EH (cell line): ENCODE measurements at places on chromosomes 5 and 9.
A peak's percentile ranks its signal among the peaks of the same experiment; 100 is the strongest.

GRCh38 chr9:110626101-110626829, 42.3 kb upstream of the MUSK start:
- peak; percentile 93 for DNase-seq

GRCh38 chr5:59583151-59583809, 310.2 kb downstream of the PDE4D start:
- no peak for DNase-seq

DNA sequence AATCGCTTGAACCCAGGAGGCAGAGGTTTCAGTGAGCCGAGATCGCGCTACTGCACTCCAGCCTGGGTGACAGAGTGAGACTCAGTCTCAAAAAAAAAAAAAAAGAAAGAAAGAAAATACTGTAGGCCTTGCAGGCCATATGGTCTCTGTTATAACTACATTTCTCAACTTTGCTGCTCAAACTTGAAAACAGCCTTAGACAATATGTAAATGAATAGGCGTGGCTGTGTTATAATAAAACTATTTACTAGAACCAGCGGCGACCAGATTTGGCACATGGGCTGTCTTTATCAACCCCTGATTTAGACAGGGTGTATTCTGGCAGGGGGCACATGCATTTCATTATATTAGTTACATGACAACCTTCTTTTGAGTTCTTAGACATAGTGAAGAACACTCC, 130.0 kb downstream of the C9orf152 start:
- DNase-seq = no peak

DNA sequence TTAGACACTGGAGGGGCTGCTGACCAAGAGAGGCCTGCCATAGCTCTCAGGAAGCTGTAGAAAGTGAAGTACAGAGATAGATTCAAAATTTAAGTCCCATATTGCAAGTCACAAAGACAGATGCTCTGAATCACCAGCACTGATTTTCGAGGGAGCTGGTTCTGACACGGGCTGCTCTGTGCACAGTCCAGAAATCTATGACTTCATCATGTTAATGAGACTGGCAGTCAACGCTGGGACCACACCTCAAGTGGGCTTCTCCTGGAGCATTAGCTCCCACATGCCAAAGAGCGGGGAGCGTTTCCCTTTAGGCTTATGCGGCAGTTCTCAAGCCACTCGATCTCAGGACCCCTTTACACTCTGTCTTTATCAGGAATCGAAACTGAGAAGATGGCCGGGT, 34.2 kb upstream of the FAT2 start:
- DNase-seq = no peak

DNA sequence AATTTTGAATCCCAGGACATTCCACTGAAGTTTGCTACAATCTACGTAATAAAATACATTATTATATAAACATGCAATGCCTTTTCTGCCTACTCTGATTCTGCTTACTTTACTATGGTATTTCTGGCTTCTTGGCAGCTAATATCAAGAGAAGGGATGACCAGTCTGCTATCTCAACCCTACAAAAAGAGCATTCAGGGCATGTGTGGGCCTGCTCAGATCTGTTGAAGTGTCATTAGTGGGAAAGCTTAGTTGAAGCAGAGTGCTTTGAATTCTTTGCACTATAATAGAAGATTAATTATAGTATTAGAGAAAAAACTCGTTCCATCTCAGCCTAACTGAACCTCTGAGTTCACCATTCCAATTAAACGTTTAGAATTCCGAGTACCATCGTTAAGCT, 339.5 kb upstream of the ISL1 start:
- no peak for DNase-seq

DNA sequence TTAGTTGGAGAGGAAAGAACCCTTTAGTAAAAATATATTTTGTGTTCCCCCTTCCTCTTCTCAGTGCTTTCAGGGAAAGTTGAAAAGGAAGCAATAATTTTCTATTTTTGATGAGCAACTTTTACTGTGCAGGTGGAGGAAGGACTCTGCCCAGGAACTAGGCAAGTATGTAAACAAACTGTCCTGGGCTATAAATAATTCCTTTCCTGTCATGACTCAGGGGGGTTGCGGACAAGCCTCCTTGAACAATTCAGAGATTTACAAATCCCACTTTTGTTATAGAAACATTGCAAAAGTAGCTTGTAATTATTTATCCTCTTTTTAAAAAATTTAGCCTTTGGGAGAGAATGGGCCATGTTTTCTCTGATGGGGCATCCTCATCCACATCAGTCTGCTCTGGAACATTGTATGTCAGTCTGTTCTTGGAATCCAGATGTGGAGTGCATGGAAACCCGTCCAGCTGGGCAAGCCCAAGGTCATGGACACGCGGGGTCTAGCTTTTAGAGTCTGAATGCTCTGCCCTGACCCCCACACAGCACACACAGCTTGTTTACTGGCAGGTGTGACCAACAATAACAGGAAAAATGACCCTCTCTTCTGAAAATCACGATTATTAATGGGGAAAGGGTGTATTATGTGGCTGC, 127.6 kb downstream of the GADD45G start:
- DNase-seq = no peak

DNA sequence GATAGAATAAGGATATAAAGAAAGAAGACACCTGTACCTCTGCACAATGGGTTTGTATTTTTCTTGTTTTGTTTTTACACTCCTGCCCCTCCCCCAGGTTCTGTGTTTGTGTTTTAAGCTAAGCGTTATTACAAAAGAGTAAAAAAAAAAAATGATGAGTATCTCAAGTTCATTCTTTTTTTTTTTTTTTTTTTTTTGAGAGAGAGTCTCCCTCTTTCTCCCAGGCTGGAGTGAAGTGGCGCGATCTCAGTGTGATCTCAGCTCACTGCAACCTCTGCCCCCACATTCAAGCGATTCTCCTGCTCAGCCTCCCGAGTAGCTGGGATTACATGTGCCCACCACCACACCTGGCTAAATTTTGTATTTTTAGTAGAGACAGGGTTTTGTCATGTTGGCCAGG, 29.4 kb upstream of the RAI14 start:
- no peak for DNase-seq

DNA sequence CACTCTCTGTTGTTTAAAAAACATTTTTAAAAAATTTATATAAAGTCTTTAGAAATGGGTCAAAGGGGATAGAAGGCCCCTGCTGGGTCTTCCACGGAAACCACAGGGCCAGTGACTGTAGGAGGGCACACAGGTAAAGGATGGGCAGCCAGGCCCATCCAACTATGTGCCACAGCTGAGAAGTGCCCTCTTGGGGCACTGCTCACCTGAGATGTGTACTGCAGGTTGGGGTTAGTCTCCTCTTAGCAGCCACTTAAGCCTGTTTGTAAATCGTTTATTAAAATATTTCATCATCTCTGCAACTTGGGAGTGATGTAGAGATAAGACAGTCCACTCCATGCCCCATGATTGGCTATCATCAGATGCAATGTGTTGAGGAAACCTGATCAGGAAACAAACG, 222.4 kb downstream of the DIRAS2 start:
- DNase-seq = no peak

GRCh38 chr9:124695280-124695890, 75.7 kb downstream of the NR6A1 start:
- peak; percentile 95 for DNase-seq

GRCh38 chr9:127788337-127789011, 2.6 kb downstream of the CDK9 start:
- DNase-seq = no peak

DNA sequence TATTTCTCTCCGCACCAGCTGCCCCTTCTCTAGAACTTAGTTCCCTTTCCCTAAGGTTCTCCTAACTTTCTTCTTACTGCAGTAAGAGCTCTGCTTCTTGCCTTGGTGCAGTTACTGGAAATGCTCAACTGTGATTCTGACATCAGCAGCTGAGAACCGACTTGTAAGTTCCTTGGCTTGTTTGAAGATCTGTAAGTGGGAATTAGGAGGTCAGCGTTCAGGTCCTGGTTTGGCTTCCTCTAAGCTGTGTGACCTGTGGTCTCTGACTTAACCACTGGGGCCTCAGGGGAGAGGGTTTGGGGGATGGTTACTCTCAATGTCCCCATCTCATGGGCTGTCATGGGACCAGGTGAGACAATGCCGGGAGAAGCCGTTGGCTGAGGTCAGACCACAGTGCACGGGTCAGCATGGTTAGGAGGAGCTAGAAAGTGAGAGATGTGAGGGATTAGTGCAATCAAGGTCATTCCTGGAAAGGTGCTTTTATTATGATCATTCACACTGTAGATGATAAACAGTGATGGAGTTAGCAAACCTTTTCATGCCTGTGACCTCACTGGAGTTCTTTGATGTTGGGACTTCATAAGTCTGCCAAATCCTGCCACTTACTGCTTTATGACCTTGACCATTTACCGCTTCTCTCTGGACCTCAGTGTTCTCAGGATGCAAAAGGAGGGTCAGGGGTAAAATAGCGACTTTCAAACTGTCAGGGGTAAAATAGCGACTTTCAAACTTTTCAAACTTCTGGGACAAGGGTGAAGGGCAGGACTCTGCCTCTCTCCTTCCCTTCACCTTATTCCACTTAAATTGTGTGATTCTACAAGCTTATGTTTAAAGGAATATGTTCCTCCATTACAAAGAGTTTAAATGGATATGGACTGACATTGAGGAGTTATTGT, 7.3 kb downstream of the PAPPA start:
- DNase-seq = no peak

DNA sequence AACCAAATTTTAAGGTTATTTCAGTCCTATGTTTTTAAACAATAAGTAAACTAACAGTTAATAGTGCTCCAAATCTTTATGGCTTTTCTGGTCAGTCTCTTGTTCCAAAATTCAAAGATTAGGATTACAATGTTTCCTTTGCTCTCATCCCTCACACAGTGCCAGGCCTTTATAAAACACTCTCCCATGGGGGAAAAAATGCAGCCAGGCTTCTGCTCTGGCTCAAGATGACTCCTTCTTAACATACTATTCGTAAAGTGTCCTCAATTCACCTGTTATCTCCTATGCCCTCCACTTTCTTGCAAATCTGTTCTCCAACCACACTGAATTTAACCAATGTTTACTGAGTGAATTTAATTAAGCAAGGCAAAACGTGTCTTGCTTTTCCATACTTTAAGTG, 1.4 kb downstream of the CEP120 start:
- no peak for DNase-seq

- peak; percentile 48 for DNase-seq
Observed at GRCh38 chr9:98117984-98118639, 910 bp downstream of the TRIM14 start.

DNA sequence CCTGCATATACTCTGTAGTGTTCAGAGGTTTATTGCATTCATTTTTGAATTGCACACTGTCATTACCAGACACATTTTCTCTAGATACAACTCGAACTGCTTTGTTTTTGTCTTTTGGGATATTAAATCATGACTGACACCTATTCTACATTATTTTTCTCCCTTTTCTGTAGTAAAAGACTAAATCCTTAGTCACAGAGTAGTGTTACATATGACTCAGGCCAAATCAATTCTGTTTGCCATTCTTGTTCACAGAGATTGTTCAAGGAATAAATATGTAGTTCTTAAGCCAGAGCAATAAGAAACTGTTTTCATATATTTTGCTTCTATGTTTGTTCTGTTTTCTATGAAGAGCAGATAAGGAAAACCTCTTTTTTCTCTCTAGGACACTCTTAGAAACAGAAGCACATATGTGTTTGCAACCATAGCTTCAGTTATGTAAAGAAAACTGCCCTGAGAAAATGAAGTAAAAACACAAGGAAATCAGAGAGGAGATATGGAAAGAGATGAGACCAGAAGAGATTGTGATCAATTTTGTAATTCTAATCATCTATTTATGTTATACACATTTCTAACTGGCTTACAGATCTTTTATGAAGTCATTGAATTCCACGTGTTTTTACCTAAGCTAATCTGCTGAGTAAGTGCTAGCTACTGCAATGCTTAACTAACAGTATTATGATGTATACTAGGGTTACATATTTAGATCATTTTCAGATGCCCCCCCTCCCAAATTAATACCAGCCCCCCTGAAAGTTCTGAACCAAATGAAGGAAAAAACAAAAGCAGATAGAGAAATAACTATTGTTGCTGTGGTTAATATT, 1995.6 kb upstream of the CDH6 start:
- no peak for DNase-seq

DNA sequence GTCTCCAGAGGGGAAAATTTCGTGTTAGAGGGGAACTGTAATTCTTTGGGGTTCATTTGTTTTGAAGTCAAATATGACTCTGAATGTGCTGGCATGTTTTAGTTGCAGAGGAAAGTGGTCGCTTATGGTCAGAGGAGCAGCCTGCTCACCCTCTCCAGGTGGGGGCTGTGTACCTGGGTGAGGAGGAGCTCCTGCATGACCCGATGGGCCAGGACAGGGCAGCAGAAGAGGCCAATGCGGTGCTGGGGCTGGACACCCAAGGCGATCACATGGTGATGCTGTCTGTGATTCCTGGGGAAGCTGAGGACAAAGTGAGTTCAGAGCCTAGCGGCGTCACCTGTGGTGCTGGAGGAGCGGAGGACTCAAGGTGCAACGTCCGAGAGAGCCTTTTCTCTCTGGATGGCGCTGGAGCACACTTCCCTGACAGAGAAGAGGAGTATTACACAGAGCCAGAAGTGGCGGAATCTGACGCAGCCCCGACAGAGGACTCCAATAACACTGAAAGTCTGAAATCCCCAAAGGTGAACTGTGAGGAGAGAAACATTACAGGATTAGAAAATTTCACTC, 13.5 kb downstream of the TXNDC15 start:
- no peak for DNase-seq

GRCh38 chr5:95959051-95959887, 2.4 kb downstream of the ELL2 start:
- peak; percentile 51 for DNase-seq

DNA sequence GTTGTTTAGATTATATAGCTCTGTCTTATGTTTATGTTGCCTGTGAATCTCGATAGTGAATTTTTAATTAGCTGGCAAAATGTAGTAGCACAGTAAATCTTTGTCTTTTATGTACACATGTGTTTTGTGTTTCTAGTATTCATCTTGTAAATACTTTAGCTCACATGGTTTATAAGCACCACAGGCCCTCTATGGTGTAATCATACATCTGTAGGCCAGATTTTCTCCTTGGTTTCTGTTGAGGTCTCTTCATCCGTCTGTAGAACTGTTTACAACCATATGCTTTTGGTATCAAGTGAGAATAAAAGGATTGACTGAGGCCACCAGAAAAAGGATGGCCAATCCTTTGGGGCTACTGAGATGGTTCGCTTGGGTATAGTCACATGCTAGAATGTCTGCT, 45.0 kb downstream of the PRR16 start:
- peak; percentile 69 for DNase-seq

GRCh38 chr9:87498046-87498810, 561 bp downstream of the DAPK1 start:
- DNase-seq = peak; percentile 27
